ENCODE measurements at places on chromosomes 7 and 10.

DNA sequence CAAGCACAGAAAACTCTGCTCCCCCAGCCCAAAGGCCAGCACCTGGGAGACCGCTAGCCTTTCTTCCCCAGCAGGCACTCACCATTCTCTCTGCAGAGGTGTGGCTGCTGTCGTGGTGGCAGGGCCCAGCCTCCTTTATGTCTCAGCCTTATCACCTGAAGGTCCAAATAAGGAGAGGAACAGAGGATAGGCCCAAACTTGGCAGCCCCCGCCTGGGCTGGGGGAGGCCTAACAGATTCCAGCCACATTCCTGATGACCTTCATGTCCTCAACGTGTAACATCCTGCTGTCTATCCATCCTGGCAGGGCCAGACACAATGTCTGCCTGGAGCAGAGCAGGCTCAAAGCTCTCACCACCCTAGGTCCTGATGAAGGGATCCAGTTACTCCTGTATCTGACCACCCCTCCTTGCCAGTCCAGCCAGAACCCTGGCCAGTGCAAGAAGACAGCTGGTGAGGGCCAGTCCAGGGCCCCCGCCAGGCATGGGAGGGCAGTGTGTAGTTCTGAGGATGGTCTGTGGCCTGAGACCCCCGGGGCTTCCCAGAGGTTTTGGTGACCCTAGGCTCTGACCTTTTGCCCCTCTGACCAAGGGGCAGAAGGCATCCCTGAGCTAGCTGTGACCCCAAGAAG is at the start of gene MYL7:
Gene MYL7, minus strand, starts transcription at position 112 of the 630 bp plus-strand sequence. Its CDS starts 27 bp downstream, at position 85.
- no peak for DNase-seq

- DNase-seq: no peak
Measured at GRCh38 chr7:30112103-30112713, 22.6 kb upstream of the MTURN start.

DNA sequence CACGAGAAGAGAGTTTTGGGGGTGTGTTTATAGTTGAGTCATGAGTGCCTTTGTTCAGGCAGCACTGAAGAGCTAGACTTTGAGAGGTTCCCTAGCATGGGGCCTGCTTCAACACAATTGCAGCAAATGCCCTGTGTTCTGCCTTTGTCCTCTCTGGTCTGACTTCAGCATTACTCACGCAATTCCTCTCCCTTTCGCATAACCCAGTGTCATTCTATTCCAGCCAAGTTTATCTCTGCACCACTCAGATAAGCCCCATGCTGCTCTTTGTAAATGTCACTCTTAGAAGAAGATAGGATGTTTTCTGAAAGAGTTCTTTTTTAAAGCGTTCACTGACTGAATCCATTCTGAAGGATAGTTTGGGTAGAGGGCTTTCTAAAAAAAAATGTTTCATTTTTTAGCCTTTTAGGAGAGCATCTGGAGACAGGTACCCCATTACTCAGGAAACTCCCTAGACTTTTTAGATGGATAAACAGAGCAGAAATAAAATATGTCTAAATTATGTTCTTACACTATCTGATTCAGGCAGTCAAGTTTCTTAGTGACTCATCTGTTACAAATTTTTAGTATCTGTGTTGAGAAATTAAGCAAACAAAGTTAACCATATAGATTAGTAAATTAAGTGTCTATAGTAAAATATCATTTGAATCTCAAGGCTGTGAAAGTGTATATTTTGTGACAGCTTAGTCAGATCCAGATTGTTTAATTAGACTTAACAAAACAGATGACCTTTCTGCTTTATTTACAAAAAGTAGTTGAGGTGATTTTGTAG is 318.5 kb downstream of the GPR158 start:
- DNase-seq: no peak

GRCh38 chr7:100506356-100506923 is 22.7 kb downstream of the NYAP1 start:
- DNase-seq: no peak

- no peak for DNase-seq
Measured at GRCh38 chr10:45136256-45136655, 135.5 kb downstream of the ZNF22 start.

DNA sequence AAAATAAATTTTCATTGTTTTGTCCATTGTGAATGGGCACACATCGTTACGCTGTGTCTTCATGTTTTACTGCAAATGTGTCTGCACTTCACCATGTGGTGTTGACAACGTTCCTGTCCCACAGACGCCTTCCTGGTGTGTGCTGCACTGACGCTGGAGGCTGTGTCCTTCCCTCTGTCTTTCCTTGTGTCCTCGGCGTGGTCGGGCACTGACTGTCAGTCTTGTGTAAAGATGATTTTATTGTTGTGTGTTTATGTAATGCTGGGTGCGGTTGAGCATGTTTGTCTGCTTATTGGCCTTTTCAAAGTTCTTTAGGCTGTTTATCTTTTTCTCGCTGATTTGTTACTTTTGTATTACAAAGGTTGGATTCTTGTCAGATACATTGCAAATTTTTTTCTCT is 18.1 kb downstream of the IDI2 start:
- no peak for DNase-seq

GRCh38 chr10:112658900-112659638 is 212.1 kb downstream of the VTI1A start:
- no peak for DNase-seq
